ENCODE measurements at places on chromosomes 16 and 17.

DNA sequence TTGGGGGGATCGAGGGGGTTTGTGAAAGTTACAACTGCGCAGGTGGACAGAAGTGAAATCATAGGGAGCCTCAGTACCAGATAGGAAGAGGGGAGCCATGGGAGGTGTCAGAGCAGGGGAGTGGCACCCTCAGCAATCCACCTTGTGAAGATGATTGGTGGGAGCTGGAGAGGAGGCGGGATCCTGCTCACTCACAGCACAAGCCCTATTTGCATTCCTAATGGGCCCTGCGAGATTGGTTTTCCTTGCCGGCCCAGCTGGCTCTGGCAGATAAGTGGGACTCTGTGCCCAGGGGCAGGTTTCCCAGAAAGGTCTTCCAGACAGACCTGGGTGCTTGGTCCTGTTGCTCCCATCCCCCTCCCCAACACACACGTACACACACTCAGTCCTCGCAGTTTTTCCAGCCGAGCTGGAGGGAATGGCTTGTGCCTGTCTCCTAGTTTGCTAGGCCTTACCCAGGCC lies 9.4 kb downstream of the WNT3 start:
- no peak for DNase-seq

GRCh38 chr17:55212880-55213279 lies 51.9 kb upstream of the HLF start:
- no peak for DNase-seq

DNA sequence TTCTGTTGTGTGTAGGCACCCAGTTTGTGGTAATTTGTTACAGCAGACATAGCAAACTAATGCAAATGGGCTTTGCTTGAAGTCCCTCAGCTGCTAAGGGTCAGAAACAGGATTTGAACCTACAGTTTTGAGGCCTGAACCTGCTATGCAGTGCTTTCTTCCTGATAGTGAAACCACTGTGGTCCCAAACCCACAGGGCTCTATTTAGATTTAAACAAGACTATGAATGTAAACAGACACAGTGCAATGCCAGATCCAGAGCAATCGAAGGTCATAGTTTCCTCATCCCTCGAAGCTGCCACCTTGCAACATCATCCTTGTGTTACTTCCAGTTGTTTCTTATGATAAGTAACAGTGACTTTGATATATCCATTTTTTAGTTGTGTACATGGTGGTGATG lies 630.2 kb downstream of the WWOX start:
- peak; percentile 22 for DNase-seq

DNA sequence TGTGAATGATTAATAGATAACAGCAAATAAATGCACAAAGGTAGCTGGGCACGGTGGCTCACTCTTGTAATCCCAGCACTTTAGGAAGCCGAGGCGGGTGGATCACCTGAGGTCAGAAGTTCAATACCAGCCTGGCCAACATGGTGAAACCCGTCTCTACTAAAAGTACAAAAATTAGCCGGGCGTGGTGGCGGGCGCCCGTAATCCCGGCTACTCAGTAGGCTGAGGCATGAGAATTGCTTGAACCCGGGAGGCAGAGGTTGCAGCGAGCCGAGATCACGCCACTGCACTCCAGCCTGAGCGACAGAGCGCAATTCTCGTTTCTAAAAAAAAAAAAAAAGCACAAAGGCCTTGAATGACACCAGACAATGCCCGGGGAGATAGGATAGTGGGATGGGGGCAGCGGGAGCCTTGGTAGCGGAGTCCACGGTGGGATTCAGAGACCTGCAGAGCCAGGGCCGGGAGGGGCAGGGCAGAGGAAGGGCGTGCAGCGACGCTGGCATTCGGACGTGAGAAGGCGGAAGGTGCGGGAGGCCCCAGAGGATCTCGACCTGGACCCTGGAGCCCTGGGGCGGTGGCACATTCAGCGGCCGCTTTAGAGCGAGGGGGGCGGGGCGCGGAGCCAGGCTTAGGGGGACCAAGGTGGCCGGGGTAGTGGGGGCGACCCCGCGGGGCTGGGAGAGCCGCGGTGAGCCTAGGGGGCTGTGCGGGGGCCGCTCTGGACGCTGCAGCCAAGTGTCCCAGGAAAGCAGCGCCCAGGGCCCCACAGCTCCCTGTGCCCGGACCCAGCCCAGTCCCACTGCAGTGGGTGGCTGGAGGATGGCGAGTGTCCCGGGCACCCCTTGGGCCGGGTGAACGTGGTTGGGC lies 999 bp upstream of the FLYWCH2 start:
- no peak for DNase-seq

DNA sequence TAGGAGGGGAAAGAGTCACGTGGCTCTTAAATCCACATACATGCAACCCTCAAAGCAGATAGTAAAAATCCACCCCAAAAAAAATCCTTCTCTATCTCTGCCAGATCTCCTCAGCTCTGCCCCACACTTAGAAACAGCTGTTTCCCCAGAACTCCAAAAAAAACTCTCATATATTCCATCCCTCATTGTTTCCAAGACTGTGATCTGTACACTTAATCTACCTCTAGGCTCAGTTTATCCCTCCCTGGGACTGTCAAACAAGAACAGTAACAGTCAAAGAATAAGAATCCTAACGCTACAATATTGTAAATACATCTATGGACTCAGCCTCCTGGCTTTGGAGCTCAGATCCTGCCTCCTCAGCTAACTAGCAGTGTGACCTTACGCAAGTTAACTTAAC lies 11.6 kb downstream of the CUEDC1 start:
- DNase-seq, result no peak

DNA sequence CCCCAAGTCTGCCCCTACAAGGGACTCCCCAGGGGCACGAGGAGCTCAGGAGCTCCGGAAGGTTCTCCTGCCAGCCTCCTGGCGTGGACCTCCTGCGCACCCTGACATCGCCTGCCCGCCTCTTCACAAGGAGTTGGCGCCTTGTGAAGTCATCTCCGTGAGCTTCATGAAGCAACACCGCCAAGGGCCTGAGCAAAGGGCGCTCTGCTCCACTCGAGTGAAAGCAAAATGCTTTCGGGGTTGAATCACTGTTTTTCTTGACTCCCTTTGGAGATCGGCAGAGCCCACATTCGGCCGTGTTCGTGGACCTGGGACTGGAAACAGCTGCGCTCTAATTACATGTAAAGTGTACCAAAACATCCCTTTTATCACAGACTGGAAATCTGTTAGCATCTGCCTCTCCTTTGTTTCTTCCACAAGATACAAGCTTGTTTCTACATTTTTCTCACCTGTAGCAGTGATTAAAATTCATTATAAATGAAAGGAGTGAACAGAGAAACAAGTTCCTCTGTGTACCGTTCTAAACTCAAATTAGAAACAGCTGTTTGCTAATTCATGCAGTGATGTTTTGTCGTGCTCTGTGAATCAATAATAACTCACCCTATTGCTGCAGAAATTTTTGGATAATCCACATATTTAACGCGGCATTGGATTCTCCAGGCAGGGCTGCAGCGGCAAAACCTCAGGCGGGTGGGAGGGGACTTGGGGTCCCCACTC lies 203.3 kb downstream of the ZNF423 start:
- DNase-seq, result no peak

- no peak for DNase-seq
These were observed 24.5 kb downstream of the ENDOV start for GRCh38 chr17:80439499-80439898.

DNA sequence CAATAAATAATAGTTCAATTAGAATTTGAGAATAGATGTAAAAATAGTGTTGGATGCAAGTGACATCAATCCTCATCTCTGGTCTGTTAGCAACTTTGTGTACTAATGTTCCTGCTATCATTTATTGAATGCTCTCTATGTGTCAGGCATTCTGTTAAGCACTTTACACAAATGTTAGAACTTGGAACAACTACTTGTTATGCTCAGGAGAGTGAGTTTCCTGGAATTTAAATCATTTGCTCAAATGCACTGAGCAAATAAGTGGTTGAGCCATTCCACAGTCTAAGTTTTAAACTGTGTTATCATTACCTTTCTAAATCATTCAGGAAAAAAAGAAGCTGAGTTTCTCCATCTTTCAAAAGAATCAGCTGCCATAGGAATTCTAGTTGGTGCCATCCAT lies 1327.3 kb upstream of the GOT2 start:
- DNase-seq, result no peak

DNA sequence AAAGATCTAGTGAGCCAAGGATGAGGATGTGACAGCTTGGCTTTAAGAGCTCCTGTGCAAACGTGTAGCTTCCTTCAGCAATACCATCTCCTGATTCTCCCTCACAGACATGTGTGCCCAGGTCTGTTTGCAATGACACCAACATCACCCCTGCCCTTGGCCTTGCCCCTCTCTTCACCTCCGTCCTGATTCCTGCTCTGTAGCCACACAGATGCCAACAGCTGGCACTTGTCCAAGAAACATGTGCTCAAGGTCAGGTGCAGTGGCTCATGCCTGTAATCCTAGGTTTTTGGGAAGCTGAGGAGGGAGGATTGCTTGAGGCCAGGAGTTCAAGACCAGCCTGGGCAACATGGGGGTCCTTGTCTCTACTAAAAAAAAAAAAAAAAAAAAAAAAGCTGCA lies 103.8 kb upstream of the CRHR1 start:
- DNase-seq, result no peak

GRCh38 chr17:58302171-58302918 lies 21.6 kb upstream of the MPO start:
- no peak for DNase-seq

DNA sequence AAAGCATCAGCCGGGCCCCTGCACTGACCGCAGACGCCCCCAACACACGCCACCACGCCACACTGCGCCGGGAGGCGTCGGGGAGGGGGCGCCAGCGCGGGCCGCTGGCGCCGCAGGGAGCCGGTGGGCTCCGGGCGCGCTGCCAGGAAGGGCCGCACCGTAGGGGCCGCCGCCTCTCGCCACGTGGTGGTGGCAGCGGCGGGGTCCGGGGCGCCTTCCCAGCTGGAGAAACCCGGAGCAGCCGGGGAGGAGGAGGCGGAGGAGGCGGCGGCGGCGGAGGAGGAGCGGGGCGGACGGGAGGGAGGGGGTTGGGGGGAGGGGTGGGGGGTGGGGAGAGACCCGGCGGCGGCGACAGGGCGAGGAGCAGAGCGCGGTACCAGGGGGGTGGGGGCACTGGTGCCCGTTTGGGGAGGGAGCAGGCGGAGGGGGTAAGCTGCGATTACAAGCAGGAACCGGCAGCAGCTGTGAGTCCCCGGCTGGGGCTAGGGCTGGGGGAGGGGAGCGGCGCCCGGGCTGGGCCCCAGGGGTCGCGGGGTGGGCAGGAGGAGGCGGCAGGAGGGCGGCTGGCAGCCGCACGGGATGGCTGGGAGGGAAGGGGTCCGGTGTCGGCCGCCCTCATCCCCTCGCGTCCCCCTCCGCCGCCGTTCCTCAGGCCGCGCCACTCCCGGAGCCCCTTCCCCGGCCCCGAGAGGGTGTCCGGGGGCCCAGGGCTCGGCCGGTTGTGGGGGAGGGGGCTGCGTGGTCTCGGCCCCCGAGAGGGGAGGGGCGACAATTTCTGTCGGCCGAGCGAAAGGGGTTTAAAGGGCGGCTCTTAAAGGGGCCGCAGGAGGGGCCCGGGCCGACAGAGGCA lies at the start of gene TBKBP1:
TSS of gene TBKBP1 (plus strand) at position 431 of the 850 bp plus-strand sequence. CDS start 1,952 bp downstream, outside the sequence.
- DNase-seq, result no peak

DNA sequence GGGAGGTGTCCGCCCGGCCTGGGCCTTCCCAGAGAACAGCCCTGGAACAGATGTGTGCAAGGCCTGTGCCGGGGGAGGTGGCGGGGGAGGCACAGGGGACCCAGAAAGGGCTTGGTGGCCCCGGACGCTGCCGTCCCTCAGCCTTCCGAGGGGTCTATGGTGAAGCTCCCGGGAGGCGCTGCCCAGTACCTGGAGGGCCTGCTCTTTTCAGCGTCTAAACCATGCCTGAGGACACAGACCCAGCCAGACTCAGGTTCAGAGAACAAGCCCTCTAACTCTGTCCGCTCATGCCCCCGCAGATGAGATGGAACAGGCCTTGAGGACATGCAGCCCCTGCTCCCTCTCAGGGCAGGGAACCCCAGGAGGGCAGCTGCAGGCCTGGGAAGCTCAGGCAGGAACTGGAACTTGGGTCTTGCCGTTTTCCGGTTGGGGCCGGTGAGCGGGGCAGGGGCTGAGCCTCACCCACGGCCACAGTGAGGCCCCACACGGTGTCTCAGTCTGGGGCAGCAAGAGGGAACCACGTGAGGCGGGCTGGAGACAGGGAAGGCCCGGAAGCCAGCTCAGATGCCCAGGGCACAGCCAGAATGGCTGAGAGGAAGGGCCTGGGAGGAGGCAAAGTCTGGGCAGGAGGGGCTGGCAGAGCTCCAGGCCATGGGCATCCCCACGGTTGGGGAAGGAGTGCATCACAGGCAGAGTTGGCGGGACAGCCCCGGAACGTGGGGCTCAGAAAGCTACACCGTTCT lies 12.5 kb downstream of the SLC16A3 start:
- DNase-seq, result peak; percentile 87

- DNase-seq, result no peak
These were observed 190.4 kb downstream of the WWOX start for GRCh38 chr16:78289844-78290277.

- no peak for DNase-seq
These were observed 22.5 kb upstream of the ENPP7 start for GRCh38 chr17:79707931-79708891.

DNA sequence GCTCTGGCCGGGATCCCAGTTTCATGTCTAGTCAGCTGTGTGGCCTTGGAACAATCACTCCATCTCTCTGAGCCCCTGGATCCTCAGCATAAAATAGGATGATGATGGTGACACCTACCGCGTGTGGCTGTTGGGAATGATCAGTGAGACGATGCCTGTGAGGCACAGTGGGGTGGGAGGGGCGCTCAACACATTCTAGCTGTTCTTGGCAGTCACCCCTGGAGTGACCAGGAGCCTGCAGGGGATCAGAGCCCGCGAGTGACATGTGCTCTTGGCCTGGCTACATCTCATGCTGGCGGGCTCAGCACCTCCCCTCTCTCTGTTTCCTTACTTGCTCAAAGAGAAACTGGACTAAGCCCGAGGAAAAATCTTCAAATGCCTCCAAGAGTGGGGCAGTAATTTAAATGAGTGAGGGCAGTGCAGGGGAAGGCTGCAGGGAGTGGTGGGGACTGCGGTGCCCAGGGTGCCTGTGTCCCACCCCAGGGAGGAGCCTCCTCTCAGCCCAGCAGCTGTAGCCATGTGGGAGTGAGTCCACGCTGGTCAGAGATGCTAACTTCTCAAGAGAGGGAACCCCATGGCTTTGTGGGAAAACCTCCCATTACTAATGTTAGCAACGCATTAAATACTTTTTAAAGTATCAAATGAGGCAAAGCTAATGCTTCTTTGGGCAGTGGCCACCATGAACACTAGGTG lies 23.1 kb upstream of the DOK4 start:
- DNase-seq, result no peak

DNA sequence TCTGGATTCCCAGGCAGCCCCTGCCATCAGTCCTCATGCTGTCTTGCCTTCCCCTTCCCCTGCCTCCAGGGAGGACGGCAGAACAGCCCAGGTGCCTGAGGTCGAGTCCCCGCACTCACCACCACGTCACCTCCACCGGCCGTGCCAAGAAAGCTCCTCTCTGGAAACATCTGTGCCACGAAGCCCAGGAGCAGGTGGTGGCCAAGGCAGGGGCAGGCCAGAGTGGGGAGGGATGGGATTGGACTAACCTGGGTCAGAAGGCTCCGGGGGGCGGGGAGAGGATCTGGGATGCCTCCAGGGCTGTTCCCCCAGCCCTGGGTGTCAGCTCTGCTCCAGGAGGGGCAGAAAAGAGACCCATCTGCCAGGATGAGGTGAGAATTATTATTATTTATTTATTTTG lies 7.4 kb upstream of the DPEP1 start:
- DNase-seq, result no peak
